ENCODE measurements at places on chromosomes 3 and 15.

DNA sequence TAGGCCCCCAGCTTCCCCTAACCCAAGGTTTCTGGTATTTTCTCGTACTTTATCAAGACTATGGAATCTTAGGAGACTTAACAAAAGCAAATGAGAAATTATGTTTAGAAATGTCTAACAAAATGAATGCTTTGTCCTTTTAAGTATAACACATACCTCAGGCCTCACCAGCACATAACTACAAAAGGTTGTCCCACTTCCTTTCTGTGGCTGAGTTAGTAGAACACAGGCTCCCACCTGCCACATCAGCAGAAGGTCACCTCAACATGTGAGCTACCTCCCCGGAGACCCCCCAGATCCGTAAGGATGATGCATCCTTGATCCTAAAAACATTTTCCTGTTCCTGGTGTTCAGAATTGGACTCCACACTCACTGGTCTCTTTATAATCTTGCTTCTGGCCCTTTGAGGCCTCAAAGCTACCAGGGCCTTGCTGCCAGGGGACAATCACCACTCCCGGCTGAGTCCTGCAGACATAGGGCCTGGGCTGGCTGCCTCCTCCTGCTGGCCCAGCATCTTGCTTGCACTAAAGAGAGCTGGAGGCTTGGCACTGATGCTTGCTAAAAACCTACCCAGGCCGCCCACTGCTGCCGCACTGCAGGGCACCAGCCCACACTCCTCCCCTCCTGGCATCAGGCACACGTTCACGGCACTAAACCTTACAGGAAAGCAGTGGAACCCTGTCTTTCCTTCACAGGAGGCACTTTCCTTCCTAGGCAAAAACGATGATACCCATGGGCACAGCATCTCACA lies 2.9 kb downstream of the CCRL2 start:
- DNase-seq, result no peak

DNA sequence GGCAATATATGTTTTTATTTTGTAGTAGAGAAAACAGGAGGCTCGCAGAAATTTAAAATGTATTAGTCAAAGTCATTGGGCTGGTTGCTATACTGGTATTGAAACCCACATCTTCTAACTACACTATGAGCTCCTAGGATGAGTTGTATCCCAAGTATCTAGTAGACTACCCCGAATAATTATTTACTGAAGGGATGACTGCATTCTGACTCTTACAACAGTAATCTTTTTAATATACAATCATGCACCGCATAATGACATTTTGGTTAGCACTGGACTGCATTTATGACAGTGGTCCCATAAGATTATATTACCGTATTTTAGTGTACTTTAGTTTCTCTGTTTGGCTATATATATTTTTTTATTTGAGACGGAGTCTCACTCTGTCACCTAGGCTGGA lies 15.3 kb downstream of the PIGB start:
- DNase-seq, result no peak

DNA sequence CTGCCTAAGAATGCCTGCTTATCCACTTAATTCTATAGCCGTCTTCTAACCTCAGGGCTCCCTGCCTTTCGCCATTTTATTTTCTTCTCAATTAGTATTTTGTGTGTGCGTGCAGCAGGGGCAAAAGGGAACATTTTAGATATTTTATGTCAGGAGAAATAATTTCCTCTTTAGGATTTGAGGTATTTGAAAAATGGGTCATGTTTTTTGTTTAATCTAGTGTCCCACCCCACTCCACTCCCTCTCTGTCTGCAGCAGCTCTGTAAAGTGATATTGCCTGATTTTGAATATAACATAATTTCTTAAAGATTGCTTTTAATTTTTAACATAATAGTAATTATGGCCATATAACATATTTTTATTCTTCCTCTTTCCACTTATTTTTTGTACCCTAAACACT lies 593.2 kb upstream of the DPPA4 start:
- DNase-seq, result no peak

- DNase-seq, result peak; percentile 52
These were observed 81.5 kb downstream of the C3orf70 start for GRCh38 chr3:185071287-185071800.

GRCh38 chr3:176987901-176988650 lies 209.2 kb downstream of the TBL1XR1 start:
- DNase-seq, result no peak

DNA sequence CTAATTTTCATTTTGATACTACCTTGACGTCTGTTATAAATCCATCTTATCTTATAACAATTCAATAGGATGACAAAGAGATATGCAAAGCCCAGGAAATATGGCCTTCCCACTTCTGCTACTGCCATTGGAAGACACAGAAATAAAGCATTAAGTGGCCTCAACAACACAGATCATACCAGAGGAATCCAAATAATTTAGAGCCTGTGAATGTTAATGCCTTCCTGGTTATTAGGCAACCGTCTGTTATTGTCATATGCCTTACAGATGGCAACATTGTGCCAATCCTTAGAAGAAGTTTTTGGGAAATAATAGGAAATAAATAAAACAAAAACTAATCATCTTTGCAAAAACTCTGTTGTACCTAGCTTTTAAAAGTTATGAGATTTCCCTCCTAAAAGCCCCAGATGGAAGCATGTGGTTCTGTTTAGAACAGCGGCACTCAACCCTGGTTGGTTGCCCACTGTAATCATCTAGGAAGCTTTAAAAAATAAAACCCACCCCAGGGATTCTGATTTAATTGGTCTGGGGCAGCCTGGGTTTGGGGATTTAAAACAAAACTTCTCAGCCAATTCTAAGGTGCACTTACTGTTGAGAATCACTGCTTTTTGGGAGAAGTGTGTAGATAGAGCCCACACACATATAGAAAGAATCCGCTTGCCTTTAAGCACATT lies 704.8 kb upstream of the CFAP20DC start:
- no peak for DNase-seq

GRCh38 chr3:70832834-70833205 lies 520.4 kb upstream of the MDFIC2 start:
- no peak for DNase-seq

DNA sequence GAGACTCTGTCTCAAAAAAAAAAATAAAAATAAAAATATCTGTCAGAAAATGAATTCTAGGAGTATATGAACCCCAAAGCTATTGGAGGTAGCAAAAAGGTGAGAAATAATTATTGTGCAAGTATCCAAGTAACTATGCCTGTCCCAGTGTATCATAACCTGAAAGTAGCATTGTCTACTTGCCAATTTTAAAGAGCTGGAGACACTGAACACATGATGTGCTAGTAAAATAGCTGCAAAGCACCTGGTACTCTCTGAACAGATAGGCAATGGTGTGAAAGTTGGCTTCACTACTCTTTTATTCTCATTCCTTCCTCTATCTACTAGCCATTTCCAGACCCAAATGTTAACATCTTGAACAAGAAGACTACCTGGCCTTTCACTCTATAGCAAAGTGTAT lies 208.9 kb downstream of the FOXP1 start:
- no peak for DNase-seq

DNA sequence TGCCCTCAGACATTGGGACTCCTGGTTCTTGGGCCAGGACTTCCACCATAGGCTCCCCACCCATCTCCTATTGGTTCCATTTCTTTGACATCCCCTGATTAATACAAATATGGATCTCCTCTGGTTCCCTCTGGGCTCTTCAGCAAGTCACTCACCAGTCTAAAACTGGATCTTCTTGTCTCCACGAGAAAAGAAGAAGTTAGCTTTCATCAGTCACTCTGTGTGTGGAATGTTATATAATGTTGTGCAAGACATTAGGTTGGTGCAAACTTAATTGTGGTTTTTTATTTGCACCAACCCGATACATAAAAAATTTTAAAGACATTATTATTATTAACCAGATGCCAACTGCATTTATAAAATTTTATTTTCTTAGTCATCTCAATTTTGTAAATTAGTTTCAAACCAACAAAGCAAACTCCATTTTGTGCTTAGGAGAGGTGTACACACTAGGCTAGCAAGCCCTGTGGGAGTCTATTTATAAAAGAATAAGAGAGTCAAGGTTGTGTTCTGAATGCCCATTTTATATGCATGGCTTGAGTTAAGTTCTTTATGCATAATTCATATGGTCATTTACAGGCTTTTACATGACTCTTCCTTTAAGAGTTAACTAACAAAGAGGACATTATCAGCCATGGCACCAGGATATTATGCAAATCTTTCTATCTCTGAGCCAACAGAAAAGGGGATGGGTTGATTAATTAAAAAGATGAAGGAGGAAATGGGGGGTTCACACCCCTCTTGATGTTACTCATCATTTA lies 35.1 kb upstream of the IL12A start:
- no peak for DNase-seq

GRCh38 chr3:183252118-183252782 lies 803 bp upstream of the B3GNT5 start:
- no peak for DNase-seq

DNA sequence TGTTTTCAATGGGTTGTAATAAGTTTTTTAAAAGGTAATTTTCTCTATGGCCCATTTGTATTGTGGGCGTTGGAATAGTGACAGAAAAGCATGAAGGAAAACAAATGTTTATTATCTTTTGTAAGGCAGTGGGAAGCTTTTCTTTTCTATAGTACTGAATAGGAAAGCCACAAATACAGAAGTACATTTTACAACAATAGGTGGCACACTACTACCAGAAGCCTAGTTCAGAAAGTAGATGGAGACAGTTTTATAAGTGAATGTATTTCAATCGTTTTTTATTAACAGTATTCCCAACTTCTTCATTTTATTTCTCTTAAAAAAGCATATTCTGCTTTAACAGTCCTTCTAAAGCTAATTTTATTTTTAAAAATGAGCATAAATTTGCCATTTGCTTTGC lies 296.7 kb downstream of the PTPRG start:
- no peak for DNase-seq

DNA sequence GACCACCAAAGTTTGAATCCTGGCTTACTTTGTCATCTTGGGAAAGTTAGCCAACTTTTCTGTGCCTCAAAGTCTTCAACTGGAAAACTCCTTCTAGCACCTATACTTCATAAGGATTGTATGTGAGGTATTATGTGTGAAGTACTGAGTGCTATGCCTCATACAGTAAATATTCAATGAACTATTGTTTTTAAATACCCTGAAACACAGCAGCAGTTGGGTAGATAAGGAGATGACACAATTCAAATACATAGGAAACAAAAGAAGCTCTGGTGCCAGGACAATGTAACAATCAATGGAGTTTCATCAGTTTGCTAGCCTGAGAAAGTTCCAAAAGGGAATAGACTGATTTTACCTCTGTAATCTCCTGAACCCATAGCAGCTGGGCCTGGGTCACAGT lies 43.3 kb downstream of the TUBGCP4 start:
- DNase-seq, result no peak

DNA sequence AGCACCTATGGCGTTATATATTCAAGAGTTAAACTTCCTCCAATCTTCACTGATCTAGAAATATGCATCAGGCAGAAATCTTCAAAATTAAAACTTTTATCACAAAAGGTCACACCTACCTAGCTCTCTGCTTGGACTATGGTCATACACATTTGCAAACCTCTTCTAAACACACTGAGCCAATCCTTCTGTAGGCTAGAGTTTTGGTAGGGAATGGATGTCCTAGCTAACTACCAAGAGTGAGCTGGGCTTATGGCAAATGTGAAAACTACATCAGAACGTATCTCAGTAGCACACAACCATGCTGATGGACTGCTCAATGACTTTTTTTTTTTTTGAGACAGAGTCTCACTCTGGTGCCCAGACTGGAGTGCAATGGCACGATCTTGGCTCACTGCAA lies 29.6 kb downstream of the SETD2 start:
- no peak for DNase-seq

DNA sequence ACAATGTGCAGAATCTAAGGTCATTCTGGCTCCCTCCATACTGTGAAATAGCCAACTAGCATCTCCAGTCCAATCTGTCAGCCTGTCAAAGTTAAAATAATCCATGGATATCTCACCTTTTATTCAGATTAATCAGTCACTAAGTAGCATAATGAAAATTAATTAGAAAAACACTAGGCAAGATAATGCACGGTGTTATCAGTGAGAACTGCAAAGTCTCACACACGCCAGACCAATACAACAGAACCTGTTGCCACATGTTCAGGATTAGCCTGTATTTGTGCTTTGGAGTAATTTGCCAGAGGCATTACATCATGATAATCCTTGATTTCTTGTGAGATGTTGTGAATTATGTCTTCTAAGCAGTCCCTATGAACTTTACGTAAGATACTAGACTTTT lies 820.4 kb upstream of the ALCAM start:
- DNase-seq, result peak; percentile 42

- no peak for DNase-seq
These were observed 243.5 kb upstream of the SEMA6D start for GRCh38 chr15:47473832-47474231.

DNA sequence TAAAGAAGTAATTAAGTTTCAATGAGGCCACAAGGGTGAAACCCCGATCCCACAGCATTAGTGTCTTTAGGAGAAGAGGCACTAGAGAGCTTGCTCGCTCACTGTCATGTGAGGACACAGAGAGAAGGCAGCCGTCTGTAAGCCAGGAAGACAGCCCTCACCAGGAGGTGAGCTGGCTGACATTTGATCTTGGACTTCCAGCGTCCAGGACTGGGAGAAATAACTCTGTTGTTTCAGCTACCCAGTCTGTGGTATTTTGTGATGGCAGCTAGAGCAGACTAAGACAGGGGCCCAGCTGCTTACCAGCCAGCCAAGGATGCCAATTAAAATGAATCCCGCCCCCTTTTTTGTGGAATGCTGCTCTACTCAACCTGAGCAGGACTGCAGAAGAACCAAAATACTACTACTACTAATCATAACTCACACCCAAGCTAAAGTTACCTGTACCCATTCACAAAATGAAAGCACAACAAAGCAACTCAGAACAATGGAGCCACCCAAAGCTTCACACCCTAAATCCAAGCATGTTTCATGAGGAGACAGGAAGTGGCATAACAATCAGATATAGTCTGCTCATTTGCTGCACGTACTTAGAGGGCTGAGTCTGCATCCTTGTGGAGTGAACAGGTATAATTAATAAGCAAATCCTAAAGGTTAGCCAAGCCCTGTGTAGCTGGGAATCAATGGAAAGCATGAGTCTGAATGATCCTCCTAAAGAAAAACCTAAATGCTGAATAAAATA lies 35.6 kb upstream of the RHCG start:
- DNase-seq, result no peak

GRCh38 chr3:108629974-108630373 lies 40.5 kb downstream of the DZIP3 start:
- DNase-seq, result no peak

- DNase-seq, result no peak
These were observed 2.2 kb downstream of the CDCP1 start for GRCh38 chr3:45143673-45144671.

DNA sequence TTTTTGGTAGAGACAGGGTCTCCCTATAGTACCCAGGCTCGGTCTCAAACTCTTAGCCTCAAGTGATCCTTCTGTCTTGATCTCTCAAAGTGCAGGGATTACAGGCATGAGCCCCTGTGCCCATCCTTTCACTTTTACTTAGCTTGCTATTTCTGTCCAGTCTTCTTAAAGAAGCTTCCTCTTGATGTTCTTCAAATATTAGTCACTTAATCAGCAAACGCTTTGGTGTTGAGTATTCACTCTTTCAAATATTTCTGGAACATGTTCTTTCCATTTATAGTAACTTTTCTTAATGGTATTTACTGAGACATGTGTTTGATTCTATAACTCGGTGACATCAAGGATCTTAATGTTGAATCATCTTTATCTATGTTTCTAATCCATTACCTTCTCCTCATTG lies 122.1 kb downstream of the CNTN6 start:
- no peak for DNase-seq

GRCh38 chr3:194843556-194843955 lies 157.9 kb downstream of the FAM43A start:
- no peak for DNase-seq

GRCh38 chr3:178236555-178237277 lies 299.5 kb upstream of the KCNMB2 start:
- DNase-seq, result no peak

- DNase-seq, result no peak
These were observed 11.0 kb upstream of the XIRP1 start for GRCh38 chr3:39203402-39203801.

Data from WERI-Rb-1 (cell line).